H1 (cell line): ENCODE measurements at places on chromosomes 7 and 10. TPM values are rescaled to one million over a fixed set of nuclear protein-coding genes. Genes with fewer than 3 reads are reported as not detected.

DNA sequence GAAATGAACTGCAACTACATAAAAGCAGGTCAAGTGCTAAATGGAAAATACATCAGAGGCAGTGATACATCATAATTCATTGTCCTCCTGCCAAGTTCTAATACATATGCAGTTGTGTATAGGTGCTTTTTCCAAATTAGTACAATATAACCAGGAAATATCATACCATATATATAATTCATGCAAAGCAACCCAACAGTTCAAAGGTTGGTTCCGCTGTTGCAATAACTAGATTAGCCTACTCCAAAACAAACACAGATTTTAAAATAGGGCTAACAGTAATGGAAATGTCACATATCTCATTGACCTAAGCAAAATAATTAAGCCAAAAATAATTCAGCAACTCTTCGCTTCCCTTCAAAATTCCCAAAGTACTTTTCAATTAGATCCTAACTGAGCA is 88.9 kb upstream of the NEBL start:
- H3K36me3 ChIP-seq = no peaks in the 10 kb centered on the region
- H3K4me3 ChIP-seq = no peak overlapping the region
- H3K4me1 ChIP-seq = no peaks in the 10 kb centered on the region
- DNase-seq = no peak

DNA sequence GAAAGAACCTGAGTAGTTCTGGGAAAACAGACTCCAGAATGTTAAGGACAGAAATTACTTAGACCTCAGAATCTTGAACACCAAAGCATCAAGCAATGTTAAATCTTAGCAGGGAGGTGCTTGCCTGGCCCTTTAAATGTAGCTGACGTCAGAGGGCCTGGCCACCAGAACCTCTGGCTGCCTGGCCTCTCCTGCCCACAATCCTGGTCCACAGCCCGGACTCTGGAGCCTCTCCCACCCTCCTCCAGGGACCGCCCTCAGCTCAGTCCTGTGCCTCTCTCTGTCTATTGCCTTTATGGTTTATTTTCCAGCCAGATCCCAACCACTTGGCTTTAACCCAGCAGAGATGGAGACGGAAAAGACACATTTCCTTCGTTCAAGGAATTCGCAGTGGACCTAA is 42.2 kb upstream of the EGR2 start:
- no peaks in the 10 kb centered on the region for H3K27me3 ChIP-seq
- no peak for DNase-seq
- H3K4me1 ChIP-seq = no peaks in the 10 kb centered on the region
- H3K4me3 ChIP-seq = no peak overlapping the region
- H3K36me3 ChIP-seq = no peaks in the 10 kb centered on the region

DNA sequence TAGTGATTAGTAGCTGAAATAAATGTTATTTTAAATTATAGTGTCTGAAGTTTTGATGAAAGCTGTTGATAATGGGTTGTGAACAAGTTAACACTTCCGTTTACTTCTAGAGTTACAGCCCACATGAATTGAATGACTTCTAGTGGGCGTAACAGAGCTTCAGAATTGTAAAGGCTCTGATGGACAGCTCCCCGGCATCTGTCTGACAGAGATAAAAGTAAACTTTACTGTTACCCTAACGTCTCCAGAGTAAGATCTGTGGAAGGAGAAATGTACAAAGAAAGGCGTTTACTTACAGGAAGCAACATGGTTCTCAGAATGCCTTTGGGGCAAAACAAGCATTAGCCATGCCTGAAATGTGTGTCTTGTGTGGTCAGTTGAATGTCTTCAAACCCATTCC is 124.4 kb downstream of the ADARB2 start:
- no peaks in the 10 kb centered on the region for H3K4me1 ChIP-seq
- DNase-seq = no peak
- no peak overlapping the region for H3K27ac ChIP-seq
- H3K4me3 ChIP-seq = no peak overlapping the region
- peaks cover 5% of the 10 kb centered on the region for H3K27me3 ChIP-seq

DNA sequence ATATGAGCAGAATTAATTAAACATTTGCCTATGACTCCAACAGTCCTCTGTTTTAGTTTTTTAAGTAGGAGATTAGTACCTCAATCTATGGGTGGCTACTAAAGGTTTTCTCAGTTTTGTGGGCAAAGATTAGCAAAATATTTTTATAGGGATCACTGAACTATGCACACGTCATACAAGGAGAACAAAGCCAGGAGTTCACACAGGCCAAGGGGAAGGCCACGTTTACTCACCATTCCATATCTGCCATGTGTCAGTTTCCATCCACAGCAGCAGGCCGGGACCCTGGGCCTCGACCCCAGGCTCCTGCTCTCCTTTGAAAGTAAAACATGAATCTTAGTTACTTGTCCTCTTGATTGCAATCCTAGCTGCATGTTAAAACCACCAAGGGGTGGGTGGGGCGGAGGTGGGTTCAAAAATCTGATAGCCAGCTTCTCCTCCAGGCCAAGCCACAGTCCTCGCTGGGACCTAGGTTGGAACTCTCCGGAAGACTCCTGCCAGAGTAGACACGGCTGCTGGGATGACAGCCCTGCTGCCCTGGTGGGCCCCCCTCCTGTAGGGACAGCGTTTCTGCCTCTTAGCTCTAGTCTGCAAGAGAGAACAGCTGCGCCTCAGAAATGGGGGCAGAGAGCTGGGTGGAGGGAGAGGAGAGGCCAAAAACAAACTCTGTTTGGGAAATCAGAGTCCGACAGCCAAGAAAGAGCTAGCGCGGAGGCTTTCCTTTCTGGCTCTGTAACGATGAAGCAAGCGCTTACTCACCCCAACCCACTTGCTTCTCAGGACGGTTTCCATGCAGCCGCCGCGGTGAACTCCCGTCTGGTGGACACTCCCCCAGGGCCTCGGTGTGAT is 35.6 kb downstream of the PITRM1 start:
- no peak for DNase-seq
- H3K36me3 ChIP-seq = peaks cover 81% of the 10 kb centered on the region
- H3K27ac ChIP-seq = no peak overlapping the region
- no peak overlapping the region for H3K4me3 ChIP-seq
- H3K27me3 ChIP-seq = no peaks in the 10 kb centered on the region

SPDYE3 gene
- total RNA-seq = not detected in 2 replicates

CFAP70 gene
- total RNA-seq = 0.27 and 0.30 TPM in 2 replicates
